ENCODE measurements at places on chromosomes 3 and 15. TPM values are rescaled to one million over a fixed set of nuclear protein-coding genes. Genes with fewer than 3 reads are reported as not detected.

TRIM42 gene
- total RNA-seq, result not detected

FBXO40 gene
- not detected for total RNA-seq

REC114 gene
- total RNA-seq, result not detected

SPESP1 gene
- total RNA-seq, result not detected

ZNF860 gene
- not detected for total RNA-seq

CACNA2D2 gene
- total RNA-seq, result not detected

DNA sequence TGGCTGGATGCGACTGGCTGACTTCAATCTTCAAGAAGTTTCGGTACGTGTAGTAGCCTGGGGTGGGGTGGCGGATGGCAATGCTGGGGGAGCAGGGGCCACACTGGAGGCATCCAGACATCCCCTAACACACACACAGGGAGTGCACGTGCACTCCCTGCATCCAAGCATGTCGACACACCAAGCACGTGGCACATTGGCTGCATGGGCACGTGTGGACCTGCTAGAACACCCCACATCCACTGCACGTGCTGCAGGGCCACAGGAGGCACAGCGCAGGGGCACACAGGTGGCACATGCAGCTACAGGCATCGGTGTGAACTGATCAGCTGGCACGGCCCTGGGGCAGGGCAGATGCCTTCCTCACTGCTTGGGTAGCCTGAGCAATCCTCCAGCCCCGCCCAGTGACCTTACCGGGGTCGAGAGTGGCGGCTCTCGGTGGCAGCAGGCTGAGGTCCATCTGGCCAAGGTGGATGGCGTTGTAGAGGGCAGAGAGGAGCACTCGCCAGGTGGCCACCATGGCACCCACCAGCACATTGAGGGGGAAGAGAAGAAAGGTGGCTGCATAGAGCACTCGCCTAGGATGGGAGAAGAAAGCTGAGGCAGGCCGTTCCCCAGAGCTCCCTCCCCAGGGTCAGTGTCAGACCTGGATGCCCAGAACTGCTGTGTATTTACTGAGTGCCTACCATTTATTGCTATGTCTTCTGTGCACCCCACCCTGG, 7.5 kb downstream of the ISLR start:
- no peak for DNase-seq

DNA sequence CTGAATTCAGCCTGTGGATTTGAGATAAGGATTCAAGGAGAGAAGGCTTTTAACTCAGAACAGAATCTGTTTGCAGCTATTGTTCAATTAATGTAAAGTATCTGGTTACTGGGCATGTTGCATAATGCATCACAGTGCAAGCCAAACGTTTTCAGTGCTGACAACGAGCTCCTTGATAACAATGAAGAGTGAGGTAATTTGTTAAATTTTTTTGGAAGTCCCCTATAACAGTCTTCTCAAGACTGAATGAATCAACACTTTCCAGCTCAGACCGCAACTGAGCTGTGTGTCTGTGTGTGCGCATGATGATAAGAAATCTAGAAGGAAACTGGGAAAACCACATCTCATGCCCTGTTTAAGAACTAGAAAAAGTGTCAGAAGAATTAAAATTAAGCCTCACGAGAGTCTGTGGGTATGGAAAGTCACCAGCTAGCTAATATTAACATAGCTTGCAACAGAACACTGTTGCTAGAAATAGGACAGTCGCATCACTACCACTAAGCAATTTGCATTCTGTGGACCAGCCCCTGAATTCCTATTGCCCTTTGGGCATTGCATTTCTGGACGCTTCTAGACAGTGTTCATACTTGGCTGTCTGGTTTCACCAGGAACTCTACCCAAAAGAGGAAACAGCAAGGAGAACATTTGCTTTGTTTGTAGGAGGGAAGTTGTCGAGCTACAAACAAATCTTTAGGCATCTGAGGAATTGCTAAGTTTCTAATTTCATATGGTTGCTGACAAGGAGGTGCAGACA, 43.7 kb upstream of the ATP2C1 start:
- DNase-seq, result peak; percentile 32

DNA sequence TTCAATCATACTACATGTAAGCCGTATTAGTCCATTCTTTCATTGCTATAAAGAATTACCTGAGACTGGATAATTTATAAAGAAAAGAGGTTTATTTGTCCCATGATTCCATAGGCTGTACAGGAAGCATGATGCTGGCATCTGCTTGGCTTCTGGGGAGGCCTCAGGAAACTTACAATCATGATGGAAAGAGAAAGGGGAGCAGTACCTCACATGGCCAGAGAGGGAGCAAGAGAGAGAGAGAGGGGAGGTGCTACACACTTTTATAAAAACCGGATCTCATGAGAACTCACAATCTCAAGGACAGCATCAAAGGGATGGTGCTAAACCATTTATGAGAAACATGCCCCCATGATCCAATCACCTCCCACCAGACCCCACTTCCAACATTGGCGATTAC, 14.3 kb upstream of the CLASP2 start:
- DNase-seq, result no peak

DNA sequence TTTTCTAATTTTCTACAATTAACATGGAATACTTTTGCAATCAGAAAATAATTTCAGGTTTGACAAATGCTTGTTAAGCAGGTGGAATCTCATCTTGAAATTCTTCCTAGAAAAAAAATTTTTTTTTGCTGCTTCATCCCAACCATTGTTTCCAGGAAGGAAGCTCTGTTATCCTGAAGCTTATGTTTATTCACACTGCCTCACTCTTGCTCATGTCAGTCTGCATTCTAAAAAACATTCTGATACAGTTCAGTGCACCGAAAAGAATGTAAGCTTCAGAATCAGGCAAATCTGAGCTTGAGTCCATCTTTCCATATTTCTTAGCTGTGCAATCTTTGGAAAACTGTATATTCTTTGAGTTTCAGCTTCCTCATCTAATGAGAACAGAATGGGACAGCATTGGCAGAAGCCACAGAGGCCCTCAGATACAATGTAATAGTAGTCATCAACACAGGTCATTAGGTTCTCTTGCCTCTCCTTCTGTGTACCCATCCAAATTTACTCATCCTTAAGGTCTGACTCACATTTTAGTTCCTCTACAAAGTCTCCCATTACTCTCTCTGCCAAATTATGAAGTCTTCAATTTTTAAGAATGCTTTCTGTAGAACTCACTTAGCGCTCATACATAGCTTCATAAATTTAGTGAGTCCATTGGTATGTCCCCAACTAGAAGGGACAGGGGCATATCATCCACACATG, 881.8 kb upstream of the NR2F2 start:
- DNase-seq, result peak; percentile 13

DNA sequence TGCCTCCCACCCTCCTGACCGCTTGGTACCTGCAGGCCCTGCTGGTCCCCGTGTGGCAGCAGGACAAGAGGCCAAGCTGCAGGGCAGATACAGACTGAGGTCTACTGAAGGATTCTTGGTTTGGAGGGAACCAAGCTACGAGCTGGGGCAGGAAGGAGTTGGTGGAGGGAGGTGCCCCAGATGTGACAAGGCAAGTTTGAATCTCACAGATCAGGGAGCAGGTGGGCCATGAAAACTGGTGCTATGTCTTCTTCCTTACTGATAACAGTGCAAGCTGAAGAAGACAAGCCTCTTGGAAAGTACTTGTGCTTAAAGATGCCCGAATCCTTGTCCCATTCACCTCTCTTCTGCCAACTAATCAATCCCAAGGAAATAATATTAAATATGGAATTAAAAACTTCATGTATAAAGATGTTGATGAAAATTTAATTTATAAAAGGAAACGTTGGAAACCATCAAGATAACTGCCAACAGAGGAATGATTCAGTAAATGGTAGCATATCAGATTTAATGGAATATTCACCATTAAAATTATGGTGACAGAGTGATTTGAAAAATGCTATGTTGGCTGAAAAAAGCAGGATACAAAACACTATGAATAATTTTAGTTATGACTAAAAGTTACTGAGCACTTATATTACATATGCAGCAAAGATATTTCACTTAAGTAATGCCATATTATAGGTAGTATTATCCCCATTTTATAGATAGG, 107.9 kb downstream of the MYLK start:
- DNase-seq, result no peak

GRCh38 chr15:60374628-60375081, 23.1 kb downstream of the ANXA2 start:
- peak; percentile 96 for DNase-seq

- no peak for DNase-seq
Observed at GRCh38 chr15:101091080-101092017, 160.5 kb downstream of the CHSY1 start.

DNA sequence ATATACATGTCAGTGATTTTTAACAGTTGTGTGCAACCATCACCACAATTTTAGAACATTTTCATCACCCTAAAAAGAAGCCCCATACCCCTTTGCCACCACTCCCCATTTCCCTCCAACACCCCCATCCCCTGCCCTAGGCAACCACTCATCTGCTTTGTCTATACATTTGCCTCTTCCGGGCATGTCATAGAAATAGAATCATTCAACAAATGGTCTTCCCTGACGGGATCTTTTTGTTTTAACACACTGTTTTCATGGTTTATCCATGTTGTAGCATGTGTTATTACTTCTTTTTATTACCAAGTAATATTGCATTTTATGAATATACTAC, 4.0 kb downstream of the VILL start:
- DNase-seq, result no peak

DNA sequence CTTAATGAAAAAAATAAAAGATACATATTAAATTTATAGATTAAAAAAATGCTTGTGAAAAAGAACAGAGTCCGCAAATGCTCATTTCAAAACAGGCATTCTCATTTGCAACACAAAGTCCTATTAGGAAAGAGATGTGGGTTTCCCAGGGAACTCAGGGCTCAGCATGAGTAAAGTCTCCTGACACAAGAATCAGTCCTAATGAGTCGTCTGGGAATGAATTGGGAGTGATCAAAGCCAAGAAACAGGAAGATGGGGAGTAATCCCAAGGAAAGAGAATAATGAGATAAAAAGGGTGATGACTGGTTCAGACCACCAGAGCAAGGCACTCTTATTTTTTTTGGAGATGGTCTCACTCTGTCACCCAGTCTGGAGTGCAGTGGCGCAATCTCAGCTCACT, 443.7 kb downstream of the NR2F2 start:
- DNase-seq, result no peak

GRCh38 chr3:158769952-158770740, 31.7 kb upstream of the MFSD1 start:
- peak; percentile 83 for DNase-seq

- no peak for DNase-seq
Observed at GRCh38 chr15:63946524-63947065, 99.7 kb downstream of the DAPK2 start.

DNA sequence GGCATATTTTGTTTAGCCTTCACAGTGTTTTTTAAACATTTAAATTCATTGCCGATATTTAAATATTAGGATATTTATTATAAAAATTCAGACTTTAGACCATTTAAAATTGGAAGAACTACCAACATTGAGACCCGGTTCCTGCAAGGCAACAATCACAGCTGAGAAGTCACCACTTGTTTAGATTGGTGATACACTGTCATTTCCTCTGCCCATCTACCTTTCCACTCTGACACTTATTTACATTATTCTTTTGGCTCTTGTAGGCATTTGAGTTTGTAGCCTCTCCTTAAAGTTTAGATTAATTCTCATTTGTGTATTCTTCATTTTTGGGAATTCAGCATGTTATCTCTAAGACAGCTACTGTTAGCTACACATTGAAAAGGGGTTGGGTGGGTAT, 10.3 kb upstream of the IL20RB start:
- no peak for DNase-seq

GRCh38 chr3:157738441-157738840, 235.2 kb upstream of the VEPH1 start:
- no peak for DNase-seq

- no peak for DNase-seq
Observed at GRCh38 chr15:101110681-101111569, 140.9 kb downstream of the CHSY1 start.

Measured in MG63 (cell line).